ENCODE measurements at places on chromosomes 1 and 21.

- no peak for DNase-seq
Observed at GRCh38 chr1:198754670-198755069, 115.8 kb downstream of the PTPRC start.

DNA sequence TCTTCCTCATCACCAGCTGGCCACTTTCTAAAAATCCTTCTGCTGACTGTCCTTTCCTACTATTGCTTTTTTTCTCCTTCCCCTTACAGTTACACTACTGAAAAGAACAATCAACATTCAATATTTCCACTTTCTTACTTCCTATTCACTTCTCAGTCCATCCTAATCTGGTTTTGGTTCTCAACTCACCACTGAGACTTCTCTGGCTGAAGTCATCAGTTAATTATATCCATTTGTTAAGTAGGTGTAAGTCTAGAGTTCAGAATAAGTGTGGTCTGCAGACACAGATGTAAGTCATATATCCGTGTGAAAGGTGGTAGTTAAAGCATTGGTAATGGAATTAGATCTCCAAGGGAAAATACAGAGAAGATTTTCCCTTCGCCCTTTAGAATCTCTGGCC is 21.4 kb downstream of the PEA15 start:
- DNase-seq: no peak

- DNase-seq: no peak
Observed at GRCh38 chr21:42373196-42373907, 7.0 kb upstream of the TFF1 start.

DNA sequence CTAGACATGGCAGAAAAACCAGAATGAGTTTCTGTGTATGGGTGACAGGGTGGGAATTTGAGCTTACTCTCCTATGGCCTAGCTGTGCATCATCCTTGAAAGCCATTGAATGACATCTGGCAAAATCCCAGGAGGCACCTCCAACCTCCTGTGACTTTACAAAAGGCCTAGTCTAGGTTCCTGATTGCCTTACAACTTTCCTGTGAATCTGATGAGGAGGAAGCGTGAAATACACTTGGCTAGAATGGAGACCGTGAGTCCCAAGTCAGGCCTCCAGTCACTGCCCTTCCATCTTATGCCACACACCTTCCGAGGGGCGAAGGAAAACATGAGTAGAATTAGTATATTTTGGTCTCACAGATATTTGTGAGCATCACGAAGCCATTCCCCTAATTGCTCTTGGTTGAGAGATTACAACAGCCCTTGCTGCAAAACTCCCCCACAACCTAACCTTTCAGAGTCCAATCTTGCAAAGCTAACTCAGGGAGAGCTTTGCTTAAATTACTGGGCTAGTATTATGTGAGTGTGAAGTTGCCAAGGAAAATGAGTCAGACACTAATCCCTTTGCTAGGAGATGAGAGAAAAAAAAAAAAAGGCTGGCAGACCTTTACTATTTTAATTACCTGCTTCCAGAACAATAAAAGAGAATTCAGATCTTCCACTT is 36.3 kb upstream of the PAXBP1 start:
- DNase-seq: no peak

- DNase-seq: no peak
Observed at GRCh38 chr1:15507278-15507677, 16.7 kb downstream of the CASP9 start.

GRCh38 chr1:118333601-118334210 is 148.7 kb upstream of the SPAG17 start:
- DNase-seq: no peak

- no peak for DNase-seq
Observed at GRCh38 chr1:117138106-117138505, 16.6 kb upstream of the TRIM45 start.

- DNase-seq: no peak
Observed at GRCh38 chr21:26769613-26770188, 75.5 kb downstream of the ADAMTS1 start.

DNA sequence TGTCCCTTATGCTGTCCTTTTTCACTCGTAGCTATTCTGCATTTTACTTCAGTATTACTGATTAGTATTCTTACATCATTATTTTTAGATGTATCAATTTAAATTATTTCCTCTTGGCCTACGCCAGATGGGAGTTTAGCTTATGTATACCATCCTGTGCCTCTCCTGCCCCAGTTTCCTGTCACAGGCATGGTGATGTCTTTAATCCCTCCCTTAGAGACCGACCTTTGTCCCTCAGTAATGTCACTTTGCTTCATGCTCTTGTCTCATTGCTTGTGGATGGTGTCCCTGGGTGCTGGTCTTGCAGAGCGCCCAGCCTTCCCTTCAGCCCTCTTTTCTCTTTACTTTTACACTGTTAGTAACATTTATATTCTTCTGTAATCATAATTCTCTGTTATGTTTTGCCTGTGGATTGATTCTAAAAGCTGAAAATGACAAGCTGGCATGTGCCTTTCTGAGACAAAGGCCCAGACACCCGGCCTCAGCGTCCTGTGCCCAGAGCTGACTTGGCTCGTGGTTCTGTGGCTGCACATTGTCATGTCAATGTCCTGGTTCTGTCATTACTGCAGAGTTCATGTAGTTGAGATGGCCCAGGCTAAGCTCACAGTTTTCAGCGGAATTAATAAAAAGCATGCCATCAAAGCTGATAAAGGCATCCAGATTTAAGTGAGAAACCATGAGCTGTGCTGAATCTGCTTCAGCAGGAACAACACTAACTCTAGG is 100.7 kb downstream of the MTR start:
- DNase-seq: no peak

DNA sequence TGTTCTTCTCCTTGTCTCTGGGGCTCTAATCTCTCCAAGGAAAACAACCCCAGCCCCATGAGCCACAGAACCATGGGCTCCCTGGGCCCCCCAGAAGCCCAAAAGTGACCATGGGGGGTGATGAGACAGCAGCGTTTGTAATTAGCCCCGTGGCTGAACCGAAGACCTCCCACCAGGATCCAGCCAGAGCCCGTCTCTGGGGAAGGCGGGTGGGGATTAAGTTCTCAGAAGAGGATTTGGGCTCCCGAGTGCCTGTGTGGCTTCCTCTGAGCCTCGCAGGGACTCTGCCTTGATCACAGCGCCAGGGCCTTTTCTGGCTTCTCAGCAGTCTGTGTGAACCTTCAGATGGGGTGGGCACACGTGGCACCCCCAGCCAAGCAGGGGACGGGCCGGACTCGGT is 77.0 kb downstream of the ALPL start:
- DNase-seq: no peak

DNA sequence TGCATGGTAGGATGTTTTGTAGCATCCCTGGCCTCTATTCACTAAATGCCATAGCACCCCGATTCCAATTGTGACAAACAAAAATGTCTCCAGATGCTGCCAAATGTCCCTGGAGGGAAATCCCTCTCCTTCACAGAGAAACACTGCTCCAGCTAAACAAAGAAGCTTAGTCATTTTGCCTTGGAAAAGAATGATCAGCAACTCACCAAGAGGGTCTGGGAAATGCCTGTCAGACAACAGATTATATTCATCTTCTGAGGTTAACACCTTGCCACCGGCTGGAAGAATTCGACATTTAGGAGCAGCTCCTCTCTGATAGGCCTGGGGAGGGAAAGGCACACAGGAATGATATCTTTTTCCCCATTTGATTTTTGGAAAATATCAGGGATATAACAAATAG is 84.4 kb downstream of the NIBAN1 start:
- DNase-seq: no peak

- no peak for DNase-seq
Observed at GRCh38 chr21:44514746-44515358, 25.1 kb downstream of the KRTAP10-1 start.

DNA sequence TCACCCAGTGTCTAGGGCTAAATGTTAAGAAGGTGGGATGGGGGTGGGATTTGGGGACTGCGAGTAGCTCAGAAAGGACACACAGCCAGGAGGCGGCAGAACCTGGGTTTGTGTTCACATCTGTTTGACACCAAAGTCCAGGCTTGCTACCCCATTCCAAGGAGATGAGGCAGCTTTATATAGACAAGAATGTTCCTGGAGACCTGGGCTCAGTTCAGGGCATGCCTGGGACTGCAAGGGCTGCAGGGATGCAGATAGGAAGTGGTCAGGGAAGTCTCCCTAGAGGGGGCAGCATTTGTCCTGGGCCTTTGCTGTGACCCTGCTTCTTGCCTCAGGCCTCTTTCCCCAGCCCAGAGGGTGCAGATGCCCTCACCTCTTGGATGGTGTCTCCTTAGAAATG is 16.3 kb downstream of the PADI3 start:
- no peak for DNase-seq

DNA sequence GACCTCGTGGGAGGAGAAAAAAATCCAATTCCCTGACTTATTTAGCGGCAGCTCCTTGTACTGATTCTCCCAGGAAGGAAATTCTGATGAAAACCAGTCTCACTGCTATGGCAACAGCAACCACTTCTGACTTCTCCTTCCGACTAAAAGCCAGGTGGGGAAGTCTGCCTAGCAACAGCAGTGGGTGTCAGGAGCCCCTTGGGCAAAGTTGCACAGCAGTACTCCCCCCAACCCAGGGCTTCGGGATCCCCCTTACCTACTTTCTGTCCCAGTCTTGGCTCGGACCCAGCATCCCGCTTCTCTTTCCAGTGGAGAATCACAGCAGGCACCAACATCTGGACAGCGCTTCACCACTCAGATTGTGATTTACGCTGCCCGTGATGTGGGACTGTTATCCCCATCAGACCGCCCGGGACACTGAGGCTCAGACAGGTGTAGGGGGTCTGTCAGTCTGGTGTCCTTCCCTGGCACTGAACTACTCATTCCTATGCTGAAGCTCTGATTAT is 24.6 kb downstream of the NKAIN1 start:
- no peak for DNase-seq

DNA sequence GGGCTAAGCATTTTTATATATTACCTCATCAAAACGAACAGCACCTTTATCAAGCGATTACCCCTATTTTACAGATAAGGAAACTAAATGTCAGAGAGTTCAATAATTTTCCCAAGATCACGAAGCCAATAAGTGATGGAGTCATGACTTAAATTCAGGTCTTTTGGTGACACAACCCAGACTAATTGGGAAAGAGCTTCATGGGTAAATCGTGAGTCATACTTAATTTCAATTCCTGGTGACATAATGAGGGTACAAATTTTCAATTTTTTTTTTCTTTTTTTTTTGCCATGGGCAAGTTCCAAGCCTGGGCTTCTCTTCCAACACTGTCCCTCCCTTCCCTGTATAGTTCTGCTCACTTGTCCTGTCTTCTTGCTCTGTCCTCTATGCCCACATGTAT is 30.1 kb upstream of the IL10 start:
- no peak for DNase-seq

GRCh38 chr1:41475859-41476567 is 8.5 kb downstream of the EDN2 start:
- no peak for DNase-seq

DNA sequence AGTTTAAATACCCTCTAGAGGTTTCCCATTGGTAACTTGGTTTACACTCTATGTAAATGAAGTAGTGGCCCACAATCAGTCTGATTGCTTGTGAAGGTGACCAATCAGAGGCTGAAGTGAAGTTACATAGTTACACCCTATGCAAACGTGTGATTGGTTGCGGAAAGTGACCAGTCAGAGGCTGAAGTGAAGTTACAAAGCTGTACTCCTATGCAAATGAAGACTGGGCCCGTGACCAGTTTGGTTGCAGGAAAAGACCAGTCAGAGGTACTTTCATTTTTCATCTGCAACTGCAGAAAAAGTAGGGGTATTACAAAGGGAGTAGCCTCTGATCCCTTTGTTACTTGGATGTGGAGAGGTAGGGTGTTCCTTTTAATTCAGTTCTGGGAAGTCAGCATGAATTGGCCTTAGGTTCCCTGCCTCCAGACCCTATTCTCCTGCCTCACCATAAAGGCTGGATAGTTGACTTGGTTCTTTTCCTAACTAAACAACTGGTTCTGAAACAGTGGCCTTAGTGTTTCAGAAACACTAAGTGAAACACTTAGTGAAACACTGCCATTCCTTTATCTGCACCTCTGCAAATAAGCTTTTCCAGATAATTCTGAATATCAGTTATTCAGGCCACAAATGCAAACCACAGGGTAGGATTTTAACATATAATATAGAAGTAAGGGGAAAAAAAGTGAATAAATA is 39.3 kb downstream of the MAGI3 start:
- no peak for DNase-seq

GRCh38 chr1:177998696-177999631 is 29.1 kb upstream of the SEC16B start:
- no peak for DNase-seq

- DNase-seq: no peak
Observed at GRCh38 chr1:27981145-27981544, 21.4 kb downstream of the XKR8 start.

DNA sequence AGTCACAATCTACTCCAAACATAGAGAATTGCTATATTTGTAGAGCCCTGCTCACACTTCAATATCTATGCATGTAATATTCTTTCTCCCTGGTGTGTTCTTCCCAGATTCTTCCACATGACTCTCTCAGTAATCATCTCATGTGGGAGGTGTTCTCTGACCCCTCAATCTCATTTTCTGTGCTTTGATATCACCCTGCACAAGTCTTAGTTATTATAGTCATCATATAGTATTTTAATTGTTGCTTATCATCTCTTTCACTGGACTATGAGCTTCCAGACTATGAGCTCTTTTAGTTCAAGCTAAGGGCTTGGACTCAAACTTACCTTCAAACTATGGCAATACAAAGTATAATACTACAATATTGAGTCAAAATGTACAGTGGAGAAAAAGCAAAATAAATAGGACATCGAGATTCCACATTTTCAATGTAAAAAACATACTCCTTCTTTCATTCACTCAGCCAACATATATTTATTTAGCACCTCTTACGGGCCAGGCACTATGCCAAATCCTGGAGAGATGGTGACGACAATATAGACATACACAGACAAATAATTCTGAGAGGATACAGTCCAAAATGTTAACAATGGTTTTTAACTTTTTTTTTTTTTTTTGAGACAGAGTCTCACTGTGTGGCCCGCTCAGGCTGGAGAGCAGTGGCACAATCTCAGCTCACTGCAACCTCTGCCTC is 12.7 kb downstream of the TESK2 start:
- DNase-seq: no peak

DNA sequence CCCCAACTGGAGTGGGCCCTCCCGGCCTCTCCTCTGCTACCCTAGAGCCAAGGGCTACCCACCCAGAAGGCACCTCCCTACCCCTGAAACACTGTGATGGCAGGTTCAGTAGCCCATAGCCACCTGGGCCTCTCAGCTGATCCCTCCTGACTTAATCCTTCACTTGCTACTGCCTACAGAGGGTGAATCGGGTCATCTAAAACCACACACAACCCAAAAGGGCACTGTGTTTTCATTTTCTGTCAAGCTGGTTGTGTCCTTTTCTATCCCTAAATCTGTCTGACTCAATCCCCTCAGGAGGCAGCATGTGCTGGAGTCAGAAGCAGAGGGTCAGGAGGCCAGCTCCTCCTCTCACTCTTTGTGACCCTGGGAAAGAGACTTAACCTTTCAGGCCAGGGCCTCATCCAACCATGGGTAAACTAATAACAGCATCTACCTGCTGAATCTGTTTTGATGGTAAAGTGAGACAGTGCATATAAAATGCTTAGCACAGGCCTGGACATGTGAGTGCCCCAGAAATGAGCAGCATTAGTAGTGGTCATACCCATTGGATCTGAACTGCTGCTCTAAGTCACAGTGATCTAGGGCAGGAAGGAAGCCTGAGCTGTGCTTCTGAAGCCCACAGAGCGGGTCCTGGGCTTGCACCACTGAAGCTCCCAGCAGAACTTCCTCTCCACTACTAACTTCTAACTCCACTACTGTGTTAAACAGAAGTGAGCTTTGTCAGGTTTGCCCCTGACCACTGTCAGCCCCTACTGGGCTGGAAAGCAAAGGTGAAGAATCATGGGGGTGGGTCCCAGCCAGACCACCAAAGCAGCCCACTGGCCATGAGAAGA is 11.0 kb downstream of the PMVK start:
- no peak for DNase-seq

- DNase-seq: no peak
Observed at GRCh38 chr1:86423873-86424272, at the start of gene CLCA2. CLCA2 (plus strand) TSS chr1:86424171; CDS start chr1:86424248, 77 bp downstream.
